ENCODE measurements at places on chromosomes 12 and 14.
A peak's percentile ranks its signal among the peaks of the same experiment; 100 is the strongest.

DNA sequence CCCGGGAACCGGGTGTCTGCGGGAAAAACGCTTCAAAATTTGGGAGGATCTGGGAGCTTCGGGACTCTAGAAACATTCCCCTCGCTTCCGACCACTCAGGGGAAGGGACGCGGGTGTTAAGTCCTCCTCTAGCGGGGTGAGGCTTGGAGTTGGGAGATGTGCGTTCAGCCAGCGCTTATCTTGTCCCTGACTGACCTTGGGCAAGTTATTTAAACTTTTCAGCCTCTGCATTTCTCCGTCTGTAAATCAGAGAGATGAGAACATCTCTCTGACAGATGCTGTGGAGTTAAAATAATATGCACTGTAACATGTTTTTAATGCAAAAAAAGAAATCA is 76.9 kb upstream of the ANO4 start:
- no peak for DNase-seq

GRCh38 chr14:30108975-30109700 is 181.5 kb upstream of the PRKD1 start:
- no peak for DNase-seq

- no peak for DNase-seq
Observed at GRCh38 chr12:77256956-77257355, 191.6 kb upstream of the E2F7 start.

DNA sequence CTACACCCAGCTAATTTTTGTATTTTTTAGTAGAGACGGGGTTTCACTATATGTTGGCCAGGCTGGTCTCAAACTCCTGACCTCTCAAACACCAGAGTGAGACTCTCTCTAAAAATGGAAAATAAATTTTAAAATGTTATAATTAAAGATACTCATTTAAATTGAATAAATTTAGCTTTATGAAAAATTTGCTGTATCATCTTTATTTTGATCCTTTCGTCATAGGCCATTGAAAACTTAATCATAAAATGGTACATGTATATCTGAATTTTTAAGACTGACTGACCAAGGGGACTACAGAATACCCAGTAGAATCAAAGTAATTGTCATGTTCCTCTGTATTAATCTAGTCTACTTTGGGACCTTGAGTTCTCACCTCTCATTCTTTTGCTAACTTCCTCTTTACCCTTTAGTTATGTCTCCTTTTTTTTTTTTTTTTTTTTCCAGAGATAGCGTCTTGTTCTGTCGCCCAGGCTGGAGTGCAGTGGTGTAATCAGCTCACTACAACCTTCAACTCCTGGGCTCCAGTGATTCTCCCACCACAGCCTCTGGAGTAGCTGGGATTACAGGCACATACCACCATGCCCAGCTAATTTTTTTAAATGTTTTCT is 9.5 kb downstream of the RAB5B start:
- DNase-seq: no peak

- DNase-seq: no peak
Observed at GRCh38 chr12:109461846-109462756, 15.0 kb downstream of the KCTD10 start.

DNA sequence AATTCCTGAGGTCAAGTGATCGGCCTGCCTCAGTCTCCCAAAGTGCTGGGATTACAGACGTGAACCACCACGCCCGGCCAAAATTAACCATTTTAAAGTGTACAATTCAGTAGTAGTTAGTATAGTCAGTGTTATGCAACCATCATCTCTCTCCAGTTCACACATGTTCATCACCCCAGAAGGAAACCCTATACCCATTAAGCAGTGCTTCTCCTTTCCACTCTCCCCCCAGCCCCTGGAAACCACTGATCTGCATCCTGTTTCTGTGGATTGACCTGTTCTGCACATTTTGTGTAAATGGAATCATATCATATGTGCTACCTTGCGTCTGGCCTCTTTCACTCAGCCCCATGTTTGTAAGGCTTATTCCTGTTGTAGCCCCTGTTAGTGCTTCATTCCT is 52.2 kb downstream of the PHETA1 start:
- DNase-seq: no peak

DNA sequence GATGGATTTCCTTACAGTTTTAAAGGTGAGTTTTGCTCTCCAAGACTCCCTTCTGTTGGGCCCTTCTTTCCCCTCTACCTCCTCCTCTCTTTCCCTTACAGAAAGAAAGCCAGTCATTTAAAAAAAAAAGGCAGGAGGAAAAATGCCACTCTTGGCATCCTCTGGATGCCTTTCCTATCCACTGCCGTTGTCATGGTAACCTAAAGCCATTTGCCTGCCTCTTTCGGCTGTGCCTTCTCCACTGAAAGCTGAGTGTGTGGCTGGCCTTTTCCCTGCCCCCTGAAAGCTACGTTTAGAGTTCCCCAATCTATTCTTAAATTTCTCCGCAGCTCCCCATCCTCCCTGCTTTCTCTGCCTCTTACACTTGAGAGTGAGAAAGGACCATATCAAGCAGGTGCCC is 67.1 kb downstream of the TUNAR start:
- DNase-seq: no peak

- DNase-seq: no peak
Observed at GRCh38 chr12:27177706-27178105, 66.4 kb upstream of the STK38L start.

GRCh38 chr14:51654533-51654845 is 2.8 kb downstream of the FRMD6 start:
- DNase-seq: no peak

GRCh38 chr14:68619790-68620574 is 172.9 kb downstream of the ZFP36L1 start:
- DNase-seq: no peak

- DNase-seq: no peak
Observed at GRCh38 chr12:49031573-49032161, 13.1 kb upstream of the PRKAG1 start.

- DNase-seq: no peak
Observed at GRCh38 chr12:1517734-1518525, 76.5 kb downstream of the FBXL14 start.

GRCh38 chr12:96047229-96048211 is 12.1 kb upstream of the LTA4H start:
- DNase-seq: peak; percentile 51

- DNase-seq: no peak
Observed at GRCh38 chr12:47705229-47705565, 633 bp downstream of the RPAP3 start.

GRCh38 chr14:26595926-26596542 is 1.8 kb downstream of the NOVA1 start:
- DNase-seq: no peak

- DNase-seq: no peak
Observed at GRCh38 chr14:30958555-30959407, 66.7 kb upstream of the AP4S1 start.

All from CD4-positive, alpha-beta memory T cell (primary cell).